Fibroblast of skin of abdomen (primary cell): ENCODE measurements at places on chromosomes 13 and 19.

DNA sequence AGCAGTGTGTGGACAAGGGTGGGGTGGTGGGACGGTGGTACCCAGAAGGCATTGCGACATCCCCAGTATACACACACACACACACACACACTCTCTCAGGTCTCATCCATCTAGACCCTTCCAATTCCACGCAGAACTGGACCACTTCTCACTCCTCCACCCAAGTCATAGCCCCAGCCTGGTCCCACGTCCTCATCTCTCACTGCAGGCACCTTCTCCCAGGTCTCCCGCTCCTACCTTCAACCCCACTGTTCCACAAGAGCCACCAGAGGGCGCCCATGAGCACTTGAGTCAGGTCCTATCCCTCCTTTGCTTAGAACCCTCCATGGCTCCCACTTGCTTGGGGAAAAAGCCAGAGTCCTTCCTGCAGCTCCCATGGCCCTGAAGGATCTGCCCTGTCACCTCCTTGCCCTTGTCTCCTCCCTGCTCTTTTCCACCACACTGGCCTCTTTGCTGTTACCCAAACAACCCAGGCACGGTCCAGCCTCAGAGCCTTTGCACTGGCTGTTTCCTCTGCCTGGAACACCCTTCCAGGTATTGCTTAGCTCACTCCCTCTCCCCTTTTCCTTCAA, 62.6 kb downstream of the IER2 start:
- peak; percentile 46 for DNase-seq

DNA sequence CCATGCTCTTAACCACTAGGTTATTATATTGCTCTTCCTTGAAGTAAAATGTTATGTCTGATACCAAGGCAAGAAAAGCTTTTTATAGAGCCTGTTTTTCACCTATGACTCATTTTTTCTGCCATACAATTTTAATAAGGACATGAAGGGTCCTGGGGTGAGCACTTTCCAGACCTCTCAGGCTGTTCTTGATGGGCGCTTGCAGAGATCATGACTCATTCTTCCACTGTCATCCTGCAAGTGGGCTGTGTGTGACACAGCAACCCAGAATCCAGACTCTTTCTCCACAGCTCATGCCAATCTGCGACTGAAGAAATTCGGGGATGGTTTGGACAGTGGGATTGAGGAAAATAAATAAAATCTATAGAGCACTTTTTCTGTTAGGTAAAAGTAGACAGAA, 506.7 kb upstream of the NBEA start:
- peak; percentile 44 for DNase-seq

- DNase-seq, result peak; percentile 36
Observed at GRCh38 chr19:34246340-34246739, 8.0 kb upstream of the GARRE1 start.

DNA sequence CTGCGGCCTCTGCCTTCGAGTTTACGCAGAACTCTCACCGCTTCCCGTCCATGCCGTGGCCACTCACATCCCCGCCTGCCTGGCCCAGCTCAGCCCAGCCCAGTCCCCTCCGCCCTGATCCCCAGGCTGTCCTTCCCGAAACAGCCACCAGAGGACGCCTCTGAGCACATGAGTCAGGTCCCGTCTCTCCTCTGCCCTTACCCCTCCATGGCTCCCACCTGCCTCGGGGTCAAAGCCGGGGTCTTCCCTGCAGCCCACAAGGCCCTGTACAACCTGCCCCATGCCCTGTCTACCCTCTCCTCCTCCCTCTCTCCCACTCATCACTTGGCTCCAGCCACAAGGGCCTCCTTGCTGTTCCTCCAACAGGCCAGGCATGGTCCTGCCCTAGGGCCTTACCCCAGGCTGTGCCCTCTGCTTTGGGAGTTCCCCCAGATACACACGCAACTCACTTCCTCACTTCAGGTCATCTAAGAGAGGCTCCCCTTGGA, 8.1 kb upstream of the SEMA6B start:
- peak; percentile 37 for DNase-seq

GRCh38 chr19:28426730-28427225, 786.2 kb downstream of the UQCRFS1 start:
- DNase-seq, result peak; percentile 76

GRCh38 chr19:8681345-8682029, 17.1 kb downstream of the ACTL9 start:
- no peak for DNase-seq

DNA sequence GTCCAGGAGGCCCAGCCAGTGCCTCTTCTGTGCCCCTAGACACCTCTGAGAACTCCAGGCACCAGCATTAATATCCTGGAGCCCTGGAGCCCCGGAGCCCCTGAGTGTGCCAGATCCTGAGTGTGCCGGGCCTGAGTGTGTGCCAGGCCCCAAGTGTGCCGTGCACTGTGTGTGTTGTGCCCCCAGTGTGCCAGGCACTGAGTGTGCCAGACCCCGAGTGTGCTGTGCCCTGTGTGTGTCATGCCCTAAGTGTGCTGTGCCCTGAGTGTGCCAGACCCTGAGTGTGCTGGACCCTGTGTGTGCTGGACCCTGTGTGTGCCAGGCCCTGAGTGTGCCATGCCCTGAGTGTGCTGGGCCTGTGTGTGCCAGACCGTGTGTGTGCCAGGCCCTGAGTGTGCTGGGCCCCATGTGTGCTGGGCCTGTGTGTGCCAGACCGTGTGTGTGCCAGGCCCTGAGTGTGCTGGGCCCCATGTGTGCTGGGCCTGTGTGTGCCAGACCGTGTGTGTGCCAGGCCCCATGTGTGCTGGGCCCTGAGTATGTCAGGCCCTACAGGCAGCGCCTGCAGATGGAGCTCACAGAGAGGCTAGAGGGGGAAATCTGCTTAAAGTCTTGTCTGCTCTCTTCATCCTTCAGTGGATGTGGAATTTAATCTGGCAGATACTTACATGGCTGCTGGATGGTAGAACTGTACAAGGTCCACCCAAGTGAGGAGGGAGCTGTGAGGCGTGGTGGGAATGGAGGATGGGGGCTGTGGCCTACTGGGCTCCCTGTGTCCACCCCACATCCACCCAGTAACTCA, 53.9 kb downstream of the C13orf46 start:
- no peak for DNase-seq

- no peak for DNase-seq
Observed at GRCh38 chr13:43279696-43280095, 256.3 kb downstream of the DNAJC15 start.

DNA sequence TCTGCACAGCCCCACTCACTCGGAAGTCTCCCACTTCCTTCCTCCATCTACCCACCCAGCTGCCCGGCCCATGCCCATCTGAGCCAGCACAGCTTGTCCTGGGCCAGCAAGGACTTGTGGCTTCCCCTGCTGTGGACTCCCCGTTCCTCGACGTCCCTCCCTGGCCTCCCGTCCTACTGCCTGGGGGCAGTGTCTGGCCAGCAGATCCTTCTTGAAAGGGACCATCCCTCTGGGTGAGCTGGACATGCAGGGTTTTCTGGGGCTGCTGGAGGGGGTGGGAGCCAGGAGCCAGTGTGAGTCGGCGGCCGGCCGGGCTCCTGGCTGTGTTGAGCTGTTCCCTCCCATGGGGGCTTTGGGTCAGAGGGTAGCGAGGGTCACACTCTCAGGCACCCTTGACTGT, 26.7 kb downstream of the CRTC1 start:
- no peak for DNase-seq

DNA sequence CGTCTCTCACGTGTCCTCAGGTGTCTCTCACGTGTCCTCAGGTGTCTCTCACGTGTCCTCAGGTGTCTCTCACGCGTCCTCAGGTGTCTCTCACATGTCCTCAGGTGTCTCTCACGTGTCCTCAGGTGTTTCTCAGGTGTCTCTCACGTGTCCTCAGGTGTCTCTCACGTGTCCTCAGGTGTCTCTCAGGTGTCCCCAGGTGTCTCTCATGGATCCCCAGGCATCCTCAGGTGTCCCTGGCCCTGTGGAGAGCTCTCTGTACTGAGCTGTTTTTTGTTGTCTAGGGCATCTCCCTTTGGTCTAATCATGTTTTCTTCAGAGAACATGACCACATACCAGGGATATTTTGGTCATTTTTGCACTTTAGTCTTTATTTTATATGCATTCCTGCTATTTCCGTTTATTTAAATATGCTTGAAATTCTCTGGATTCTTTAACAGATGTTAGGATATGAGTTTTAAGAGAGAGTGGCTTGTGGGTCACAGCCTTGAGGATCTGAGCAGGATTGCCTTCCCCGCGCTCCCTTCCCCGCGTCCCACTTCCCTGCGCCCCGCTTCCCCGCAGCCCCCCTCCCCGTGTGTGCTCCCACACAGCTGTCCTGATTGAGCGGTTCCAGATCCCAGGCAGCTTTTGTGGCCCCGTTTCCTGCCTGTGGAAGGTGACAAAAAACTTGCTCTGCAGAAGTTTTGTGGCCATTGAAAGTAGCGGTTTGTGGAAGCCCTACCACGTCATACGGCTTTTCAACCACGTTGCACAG, 31.9 kb downstream of the ATP4B start:
- DNase-seq, result peak; percentile 68

DNA sequence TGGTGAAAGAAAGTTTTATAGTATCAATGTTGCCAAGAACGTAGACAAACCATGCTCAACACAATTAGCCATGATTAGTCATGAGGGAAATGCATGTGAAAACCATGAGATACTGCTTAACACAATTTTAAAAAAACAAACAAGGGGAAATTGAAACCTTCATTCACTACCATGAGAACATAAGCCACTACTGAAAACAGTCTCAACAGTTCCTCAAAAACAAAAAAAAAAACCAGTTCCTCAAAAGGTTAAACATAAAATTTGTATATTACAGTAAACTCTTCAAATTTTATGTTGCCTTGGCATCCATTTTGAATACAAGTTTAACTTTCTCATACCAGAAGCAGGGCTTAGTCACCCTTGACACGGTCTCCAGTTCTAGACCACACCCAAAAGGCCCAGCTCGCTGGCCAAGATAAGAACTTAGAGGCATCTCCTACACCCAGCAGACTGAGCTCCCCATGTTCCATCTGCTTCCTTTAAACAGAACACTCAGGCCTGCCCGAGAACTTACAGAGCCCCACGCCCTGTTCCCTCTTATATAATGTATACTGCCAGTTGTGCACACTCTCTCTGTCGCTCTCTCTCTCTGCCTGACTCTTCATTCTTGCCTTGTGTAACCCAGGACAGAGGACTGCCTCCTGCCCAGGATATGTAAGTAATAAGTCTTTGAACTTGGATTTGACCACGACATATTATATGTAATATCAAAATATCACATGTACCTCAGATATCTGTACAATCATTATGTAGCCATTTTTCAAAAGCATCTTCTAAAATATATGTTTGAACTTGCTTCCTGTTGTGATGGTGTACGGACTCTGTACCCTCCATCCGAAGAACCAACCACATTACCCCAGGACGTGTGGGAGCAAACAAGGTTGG, 67.4 kb downstream of the STK24 start:
- DNase-seq, result peak; percentile 76
